ENCODE measurements at places on chromosomes 4 and X.

- DNase-seq, result no peak
Observed at GRCh38 chr4:89299153-89299791, 8.3 kb downstream of the GPRIN3 start.

GRCh38 chrX:10110984-10111363 lies 45.8 kb upstream of the CLCN4 start:
- DNase-seq, result no peak

- DNase-seq, result no peak
Observed at GRCh38 chr4:98747393-98748091, 89.1 kb upstream of the TSPAN5 start.

DNA sequence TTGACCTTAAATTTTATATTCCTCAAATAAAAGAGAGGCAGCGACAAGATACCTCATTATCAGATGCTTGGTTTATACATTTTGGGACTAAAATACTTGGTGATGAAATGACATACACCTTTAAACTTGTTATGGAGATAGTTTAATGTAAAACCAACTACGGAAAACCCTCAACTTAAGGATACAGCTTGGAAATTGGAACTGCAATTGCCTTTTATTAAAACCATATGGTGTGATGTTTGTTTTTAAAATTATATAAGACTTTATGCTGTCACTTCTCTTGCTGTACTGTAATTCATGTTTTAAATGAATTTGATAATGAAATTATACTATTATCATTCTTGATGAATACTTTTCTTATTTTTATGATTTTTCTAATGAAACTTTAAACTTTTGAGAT lies 25.9 kb downstream of the METTL14 start:
- DNase-seq, result no peak

DNA sequence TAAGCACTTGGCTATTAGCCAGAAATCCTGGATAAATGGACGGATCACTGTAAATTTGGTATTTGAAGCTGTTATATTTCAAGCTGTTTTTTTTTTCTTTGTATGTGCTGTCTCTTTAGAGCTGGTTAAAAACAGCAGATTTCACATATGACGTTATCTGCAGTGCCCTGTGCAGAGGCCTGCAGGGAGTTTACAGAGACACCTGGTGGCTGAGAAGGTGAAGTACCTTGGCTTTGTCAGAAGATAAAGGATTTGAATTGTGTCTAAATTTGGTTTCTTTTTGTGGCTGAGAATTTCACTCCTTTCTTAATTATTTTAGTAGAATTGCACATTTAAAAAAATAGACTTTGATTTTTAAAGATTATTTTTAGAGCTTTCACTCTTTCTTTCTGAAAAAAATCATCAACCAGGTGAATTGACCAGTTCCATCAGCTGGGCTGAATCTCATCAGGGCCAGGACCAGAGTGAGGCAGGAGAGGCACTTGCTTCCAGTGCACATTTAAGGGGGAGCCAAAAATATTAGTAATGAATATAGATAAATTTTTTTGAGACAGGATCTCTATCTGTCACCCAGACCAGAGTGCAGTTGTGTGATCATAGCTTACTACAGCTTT lies 9.6 kb upstream of the CHRNA9 start:
- no peak for DNase-seq

GRCh38 chrX:30663322-30663721 lies 10.1 kb downstream of the GK start:
- DNase-seq, result no peak

- DNase-seq, result no peak
Observed at GRCh38 chrX:17591741-17592110, 145.6 kb upstream of the SCML1 start.

GRCh38 chrX:53003111-53003510 lies 44.8 kb upstream of the FAM156A start:
- no peak for DNase-seq

- DNase-seq, result no peak
Observed at GRCh38 chr4:87019898-87020297, 85.1 kb downstream of the AFF1 start.

DNA sequence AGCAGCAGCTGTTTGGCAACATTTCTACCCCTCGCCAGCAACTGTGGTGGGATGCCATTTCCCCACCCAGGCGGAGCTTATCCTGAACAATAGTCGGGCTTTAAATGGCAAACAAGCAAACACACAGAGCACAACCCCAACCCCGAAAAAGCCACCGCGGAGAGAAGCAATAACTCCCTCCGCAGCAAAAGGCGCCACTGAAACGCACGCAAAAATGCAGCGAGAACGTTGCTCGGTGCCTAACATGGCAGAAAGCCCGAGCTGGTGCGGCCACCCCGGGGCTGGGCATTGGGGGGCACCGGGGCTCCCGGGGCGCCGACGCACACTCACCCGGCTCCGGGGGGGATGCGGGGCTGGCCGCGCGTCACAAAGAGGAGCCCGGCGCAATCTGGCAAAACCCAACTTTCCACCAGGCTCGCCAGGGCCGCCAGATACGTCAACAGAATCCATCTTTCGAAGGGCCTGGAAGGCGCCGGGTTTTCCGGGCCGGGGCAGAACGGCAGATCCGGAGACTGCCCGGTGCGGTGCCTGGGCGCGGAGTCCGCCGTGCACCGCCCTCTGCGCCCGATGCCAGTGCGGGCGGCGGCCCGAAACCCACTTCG lies 818 bp downstream of the RAI2 start:
- no peak for DNase-seq

DNA sequence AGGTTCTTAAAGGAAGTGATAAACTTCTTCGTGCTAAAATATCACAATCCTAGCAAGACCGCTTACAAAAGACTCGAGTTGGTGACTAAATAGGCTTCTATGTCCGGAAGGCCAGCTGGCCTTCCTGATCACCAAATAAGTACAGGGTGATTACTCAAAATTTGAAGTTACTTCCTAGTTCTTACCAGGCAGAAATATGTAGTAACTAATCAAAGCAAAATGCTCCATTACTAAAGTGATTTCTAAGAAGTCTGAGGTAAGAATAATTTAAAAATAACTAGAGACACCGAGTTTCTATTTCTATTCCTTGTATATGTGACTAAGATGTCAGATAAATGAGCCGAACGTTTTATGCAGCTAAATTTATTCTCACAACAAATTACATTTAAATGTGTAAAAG lies 62.2 kb downstream of the NSUN7 start:
- DNase-seq, result no peak

DNA sequence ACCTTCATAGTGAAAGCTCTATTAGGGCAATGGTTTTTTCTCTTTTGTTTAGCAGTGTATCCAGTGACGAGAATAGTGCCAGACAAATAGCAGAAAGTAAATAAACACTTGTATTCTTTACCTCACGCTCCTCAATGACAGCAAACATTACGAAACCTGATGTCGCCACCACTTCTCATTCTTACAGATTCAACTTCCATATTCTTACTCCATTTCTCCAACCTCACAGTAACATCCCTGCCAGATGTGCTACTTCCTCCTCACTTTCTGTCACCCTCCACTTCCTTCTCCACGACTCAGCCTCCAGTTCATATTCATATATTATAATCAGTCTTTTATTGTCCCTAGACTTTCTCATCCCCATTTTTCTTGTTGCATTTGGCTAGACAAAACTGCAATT lies 1956.2 kb upstream of the AGA start:
- DNase-seq, result no peak
